CD4-positive, alpha-beta T cell treated with Interleukin-4 for 4 hours (primary cell): ENCODE measurements at places on chromosomes 5 and 9.

- no peak for DNase-seq
These were observed 171.8 kb upstream of the PITX1 start for GRCh38 chr5:135205632-135206349.

DNA sequence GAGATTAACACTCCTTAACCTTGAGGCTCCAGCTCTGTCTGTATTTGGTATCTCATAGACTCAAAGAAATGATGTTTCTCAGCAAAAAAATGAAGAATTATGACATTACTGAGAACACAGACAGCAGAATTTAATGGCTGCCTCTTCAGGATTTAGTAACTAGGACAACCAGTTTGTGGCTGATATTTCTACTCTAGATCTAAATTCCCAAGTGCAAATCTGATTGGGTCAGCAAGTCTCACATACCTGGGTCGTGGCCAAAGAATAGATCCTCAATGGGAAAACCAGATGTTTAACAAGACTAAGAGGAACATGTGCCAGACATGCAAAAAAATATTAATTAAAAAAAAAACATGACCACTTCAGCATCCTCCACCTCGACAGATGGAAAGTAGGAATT lies 608.9 kb downstream of the DTWD2 start:
- DNase-seq = no peak

DNA sequence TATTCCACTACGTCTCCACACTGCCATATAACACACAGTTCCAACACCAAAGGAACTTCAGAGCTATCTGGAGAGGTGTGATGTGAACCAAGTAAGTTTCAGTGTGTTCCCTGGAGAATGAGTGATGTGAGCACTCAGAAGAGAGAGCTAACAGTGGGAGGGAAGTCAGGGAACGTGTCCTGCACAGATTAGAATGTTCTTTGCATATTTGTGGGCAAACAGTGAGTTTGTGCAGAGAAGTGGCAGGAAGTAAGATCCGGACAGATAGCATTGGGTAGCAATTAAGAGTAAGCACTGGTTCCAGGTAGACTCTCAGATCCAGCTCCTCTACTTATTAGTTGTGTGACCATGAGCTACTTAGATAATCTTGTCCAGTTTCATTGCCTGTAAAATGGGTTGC lies 206.4 kb downstream of the PDZD2 start:
- DNase-seq = no peak

GRCh38 chr5:137328991-137329390 lies 170.1 kb downstream of the SPOCK1 start:
- no peak for DNase-seq

DNA sequence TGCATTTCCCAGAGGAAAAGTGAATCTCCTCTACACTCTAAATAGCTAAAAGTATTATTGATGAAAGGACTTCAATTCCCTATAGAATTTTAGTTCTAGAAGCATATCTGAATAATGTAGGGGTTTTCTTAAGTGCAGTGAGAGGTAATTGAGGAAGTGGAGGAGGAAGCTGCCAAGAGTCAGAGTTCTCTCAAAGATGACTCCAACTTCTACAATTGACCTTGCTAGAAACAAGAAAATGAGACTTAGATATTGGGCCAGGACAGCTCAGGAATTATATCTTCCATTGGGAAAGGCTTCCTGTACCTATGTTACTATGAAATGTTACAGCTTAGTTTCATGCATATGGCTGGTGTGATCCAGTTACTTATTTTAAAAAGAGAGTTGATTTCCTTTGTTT lies 10.4 kb upstream of the F2R start:
- no peak for DNase-seq

- DNase-seq = no peak
These were observed 8.6 kb upstream of the PRRX2 start for GRCh38 chr9:129656795-129657390.

- peak; percentile 84 for DNase-seq
These were observed 43.1 kb downstream of the POLR1E start for GRCh38 chr9:37528652-37529471.
